Stimulated activated CD4-positive, alpha-beta T cell treated with anti-CD3 and anti-CD28 coated beads, Interleukin-1b, Interleukin-23, amount 100 ng/mL, for 1 hour (primary cell): ENCODE measurements at places on chromosomes 1 and 21.

DNA sequence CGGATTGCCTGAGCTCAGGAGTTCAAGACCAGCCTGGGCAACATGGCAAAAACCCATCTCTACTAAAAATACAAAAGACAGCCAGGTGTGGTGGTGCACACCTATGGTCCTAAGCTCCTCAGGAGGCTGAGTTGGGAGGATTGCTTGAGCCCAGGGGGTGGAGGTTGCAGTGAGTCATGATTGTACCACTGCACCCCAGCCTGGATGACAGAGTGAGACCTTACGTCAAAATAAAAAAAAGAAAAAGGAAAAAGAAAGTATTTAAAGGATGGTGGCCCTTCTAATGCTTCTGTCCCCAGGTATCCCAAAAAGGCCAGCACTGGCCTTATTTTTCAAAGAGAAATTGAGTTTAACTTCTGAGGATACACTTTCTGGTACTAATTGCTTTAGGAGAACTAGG, 1.7 kb downstream of the IKBKE start:
- no peak for DNase-seq

- no peak for DNase-seq
Observed at GRCh38 chr1:31984419-31985347, 29.0 kb upstream of the KHDRBS1 start.

DNA sequence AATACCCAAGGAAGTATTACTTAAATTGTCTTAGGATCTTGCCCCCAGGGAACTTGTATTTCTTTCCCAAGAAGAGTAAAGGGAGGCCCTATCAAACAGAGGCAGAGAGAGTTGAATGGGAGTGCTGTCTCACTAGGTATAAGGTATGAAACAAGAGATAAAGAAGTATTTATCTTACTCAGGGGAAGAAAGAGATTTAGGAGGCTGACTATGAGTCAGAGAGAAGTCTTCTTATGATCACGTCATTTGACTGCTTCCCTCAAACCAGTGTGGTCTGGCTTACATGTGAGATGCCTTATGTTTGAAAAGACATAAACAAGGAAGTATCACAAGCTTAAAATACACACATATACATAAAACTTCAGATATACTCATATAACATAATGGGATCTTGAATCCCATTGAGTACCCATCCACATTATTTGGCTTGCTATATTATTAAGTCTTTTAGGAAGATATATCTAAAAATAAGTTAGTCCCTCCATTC, 29.6 kb downstream of the DUSP10 start:
- no peak for DNase-seq

DNA sequence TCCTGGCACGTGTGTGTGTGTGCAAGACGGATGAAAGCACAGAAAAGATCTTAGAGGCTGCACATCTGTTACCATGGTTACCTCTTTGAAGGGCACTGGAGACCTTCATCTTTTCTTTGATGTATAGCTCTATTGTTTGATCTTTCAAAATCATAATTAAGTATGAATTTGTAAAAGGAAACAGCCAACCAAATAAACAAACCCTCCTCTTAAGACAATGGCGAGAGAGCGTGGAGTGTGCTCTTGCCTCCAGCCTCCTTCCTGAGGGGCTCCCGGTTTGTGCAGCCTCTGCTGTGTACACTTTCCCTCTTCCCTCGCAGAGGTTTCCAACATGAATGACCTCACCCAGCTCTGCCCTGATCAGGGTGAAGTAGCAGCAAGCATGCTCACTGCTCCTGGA, 27.9 kb downstream of the CACNA1S start:
- DNase-seq = no peak

DNA sequence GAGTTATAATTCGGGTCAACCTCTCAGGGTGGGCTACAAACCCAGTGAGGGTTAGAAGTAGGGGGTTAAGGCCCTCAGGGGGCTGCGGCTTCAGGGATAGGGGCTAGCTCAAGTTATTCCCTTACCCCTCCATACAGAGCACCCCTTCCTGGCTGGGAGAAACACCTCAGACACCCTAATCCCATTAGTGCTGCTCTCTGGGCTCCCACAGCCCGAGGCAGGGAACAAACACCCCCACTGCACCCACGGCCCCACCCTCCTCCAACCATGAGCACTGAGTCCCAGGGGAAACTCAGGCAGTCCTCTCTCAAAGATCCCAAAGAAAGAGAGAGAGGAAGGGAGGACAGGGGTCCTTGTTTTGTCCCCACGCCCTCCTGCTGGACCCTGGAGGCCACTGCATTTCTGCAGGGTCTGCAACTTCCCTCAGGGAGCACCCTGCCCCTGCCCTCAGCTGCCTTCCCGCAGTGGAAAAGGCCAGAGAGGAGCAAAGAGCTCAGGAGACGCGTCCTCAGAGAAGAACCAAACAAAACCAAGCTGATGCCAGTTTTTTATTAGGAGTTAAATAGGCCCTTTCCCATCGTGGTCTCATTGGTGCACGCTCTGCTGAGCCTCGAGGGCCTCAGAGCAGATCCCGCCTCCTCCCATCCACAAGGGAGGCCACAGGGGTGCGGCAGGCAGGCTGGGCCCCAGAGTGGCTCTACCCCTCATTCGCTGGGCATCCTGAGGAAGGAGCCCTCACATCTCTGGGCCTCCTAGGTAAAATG, 1.4 kb upstream of the S100A4 start:
- DNase-seq = no peak

DNA sequence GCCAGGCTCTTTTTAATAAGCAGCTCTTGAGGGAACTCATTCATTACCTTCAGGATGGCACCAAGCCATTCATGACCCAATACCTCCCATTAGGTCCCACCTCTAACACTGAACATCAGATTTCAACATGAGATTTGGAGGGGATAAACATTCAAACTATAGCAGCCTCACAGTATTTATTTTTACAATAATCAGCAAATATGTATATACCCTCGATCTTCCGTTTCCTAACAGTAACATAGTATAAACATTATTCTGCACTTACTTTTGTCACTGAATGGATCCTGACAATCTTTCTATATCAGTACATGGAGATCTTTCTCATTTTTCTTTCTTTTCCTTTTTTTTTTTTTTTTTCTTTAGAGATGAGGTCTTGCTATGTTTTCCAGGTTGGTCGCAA, 5.4 kb downstream of the CATSPER4 start:
- no peak for DNase-seq

GRCh38 chr1:111512931-111513330, 9.5 kb upstream of the ADORA3 start:
- no peak for DNase-seq

GRCh38 chr21:28419811-28420210, 572.9 kb downstream of the LTN1 start:
- no peak for DNase-seq

- DNase-seq = no peak
Observed at GRCh38 chr1:46379996-46380395, 14.1 kb upstream of the FAAH start.

DNA sequence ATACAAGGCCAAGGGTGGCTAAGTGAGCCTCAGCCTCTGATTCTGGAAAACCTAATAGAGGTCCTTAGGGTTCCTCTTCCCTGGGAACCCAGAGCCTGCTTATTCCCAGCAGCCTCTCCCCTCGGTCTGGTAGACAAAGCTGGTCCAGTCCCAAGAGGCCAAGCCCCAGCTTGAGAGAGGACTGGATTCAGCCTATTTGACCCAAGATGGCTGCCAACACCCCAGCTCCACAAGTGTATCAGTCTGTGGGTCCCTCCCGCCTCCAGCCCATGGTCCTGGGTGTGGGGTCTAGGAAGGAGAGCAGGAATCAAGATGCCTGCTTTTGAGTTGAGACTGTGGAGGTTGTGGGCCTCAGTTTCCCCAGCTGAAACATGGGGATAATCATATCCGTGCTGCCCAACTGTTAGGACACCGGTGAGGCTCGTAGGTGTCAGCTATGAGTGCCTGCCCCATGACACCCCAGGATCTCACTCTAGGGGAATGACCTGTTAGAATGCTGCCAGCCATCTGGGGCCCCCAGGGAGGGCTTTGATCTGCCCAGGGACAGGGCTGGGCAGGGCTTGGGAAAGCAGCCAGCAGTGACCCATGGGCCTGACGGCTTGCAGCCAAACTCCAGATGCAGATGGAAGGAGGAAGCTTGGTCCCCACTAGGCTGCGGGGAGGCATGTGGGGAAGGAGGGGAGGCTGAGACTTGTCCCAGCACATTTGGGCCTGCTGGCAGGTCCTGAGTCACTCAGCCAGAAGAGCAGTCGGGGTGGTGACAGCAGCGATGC, 45.4 kb downstream of the NUAK2 start:
- no peak for DNase-seq

DNA sequence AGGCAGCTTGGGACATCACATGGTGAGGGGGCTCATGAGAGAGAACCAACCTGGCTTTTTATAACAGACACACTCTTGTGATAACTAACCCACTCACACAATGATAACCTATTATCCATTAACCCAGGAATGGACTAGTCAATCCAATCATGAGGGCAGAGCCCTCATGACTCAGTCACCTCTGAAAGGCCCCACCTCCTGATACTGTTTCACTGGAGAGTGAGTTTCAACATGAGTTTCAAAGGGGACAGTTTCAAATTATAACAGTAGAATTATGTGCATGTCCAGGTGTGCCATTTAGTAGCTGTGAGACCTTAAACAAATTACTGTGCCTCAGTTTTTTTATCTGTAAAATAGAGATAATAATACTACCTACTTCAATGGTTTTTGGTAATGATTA, 47.6 kb upstream of the PPP2R5A start:
- no peak for DNase-seq

DNA sequence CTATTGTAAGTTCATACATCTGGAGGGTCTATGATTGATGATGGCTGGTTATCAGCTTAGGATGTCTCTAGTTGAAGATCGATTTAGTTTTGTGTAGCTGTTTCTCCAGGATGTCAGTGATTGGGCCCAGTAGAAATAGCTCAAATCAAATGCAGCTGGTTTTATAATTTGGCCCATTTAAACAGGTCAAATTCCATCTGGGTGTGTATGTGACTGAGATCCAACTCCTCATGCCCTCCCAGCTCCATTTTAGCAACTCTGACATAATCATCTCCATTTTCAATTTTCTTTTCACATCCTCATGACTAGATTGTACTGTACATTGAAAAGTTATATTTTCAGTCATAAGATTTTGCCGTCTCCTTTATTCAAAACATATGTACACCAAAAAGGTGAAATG, 99.2 kb downstream of the TPR start:
- DNase-seq = no peak

- no peak for DNase-seq
Observed at GRCh38 chr1:32291145-32291707, 657 bp upstream of the HDAC1 start.

GRCh38 chr21:33821503-33822322, 93.9 kb downstream of the ATP5PO start:
- no peak for DNase-seq

GRCh38 chr1:59290193-59290949, 6.5 kb upstream of the FGGY start:
- no peak for DNase-seq

GRCh38 chr1:176884911-176885310, 279.6 kb downstream of the ASTN1 start:
- DNase-seq = no peak

- no peak for DNase-seq
Observed at GRCh38 chr1:231512147-231512698, 16.2 kb upstream of the TSNAX start.

DNA sequence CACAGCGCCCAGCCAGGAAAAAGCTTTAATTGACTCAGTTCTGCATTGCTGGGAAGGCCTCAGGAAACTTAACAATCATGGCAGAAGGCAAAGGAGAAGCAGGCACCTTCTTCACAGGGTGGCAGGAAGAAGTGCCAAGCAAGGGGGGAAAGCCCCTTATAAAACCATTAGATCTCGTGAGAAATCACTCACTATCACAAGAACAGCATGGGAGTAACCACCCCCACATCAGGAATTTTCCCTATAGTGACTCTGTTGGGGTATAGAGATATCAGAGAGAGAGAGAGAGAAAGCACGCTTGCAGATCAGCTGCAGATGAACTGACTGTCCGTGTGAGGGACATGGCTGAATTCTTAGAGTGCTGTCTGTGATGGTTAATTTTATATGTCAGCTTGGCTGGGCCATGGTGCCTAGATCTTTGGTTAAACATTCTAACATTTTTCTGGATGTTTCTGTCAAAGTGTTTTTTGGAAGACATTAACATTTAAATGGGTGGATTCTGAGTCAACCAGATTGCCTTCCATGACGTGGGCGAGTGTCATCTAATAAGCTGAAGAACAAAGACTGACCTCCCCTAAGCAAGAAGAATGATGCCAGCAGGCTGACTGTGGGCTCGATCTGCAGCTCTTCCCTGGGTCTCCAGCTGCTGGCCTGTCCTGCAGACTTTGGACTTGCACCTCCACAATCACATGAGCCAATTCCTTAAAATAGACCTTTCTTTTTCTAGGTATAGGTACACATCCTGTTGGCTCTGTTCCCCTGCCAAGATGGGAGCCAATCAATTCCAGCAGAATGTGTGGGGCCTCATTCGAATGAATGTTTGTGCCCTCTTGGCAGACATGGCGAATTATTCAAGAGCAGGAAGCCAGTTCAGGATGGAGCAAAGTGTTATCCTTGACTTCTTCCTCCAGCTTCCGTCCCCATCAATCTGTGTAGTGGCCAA, 21.4 kb upstream of the CPT2 start:
- no peak for DNase-seq

DNA sequence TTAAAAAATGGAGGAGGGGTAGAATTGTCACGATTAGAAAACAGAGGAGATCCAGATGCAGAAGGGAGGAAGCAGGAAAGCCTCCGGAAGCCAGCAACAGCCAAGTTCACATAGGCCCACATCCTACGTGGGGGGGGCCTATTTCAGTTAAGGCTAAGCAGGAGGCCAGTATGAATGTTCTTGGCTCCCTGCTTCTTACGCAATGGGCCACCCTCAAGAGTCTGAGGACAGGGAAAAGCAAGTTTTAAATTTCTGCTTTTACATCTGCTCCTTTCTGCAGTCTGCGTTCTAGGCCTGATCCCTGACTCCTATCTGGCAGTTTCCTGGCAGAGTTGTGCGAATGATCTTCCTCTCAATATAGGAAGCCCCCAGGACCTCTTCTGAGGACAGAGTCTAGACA, 30.6 kb downstream of the RABIF start:
- no peak for DNase-seq

GRCh38 chr1:247013391-247013790, 5.5 kb upstream of the ZNF695 start:
- DNase-seq = no peak
